Coronary artery (tissue), 2 donors: ENCODE measurements at places on chromosomes 2 and 18.
A peak's percentile ranks its signal among the peaks of the same experiment; 100 is the strongest.

- no peak for DNase-seq
Measured at GRCh38 chr2:166487171-166487570, 6.9 kb downstream of the SCN7A start.

DNA sequence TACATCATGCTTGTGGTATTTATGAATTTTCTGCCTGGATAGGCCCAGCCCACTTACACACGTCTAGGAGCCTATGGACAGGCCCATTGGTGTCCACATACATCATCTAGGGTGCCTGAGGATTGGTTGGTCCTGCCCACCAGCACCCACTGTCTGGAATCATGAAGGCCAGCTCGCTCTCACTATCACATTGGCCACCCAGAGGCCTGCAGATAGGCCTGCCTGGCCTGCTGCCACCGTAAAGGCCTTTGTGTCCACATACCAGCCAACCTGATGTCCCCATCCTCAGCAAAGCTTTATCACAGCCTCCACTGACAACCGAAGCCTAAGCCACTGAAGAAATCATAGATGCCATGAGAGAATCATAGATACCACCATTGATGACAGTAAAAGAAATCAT is 40.2 kb downstream of the METTL21A start:
- no peak for DNase-seq

GRCh38 chr2:46332686-46333281 is 35.6 kb downstream of the EPAS1 start:
- peak; percentile 78 for DNase-seq

- DNase-seq, result no peak
Measured at GRCh38 chr2:237074211-237074993, 11.3 kb upstream of the COPS8 start.

DNA sequence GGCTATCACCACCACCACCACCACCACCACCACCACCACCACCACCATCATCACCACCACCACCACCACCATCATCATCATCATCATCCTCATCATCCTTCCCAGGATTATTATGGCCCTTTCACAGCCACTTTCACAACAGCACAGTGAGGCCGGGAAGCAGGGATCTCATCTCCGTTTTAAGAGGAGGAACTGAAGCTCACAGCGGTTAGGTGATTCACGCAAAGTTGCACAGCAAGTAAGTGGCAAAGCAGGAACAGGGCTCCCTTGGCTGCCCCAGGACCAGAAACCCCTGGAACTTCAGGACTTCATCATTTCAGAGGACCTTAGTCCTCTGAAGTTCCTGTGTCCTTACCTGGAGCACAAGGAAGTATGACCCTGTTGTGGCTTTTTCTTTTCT is 26.8 kb downstream of the MRPL35 start:
- DNase-seq, result no peak

GRCh38 chr2:113230531-113230930 is 48.2 kb downstream of the PAX8 start:
- DNase-seq, result no peak

DNA sequence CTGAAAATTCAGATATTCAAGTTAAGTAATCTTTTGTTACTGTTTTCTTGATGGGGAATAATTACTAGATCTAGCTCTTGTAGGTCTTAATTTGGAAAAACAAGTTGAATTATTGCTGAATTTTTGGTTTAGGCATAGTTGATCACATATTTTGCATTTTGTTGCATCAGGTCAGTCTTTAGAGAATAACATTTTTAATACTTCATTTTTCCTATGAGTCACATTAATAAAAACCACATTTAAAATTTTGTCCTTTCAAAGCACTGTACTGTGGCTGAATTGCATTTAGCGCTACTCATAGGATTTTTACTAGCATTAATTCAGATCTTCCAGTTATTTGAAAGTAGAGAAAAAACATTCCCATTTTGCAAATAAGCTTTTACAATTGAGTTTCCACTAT is 23.2 kb downstream of the MAP4K4 start:
- DNase-seq, result no peak

GRCh38 chr2:2575181-2575577 is 244.1 kb upstream of the MYT1L start:
- no peak for DNase-seq

DNA sequence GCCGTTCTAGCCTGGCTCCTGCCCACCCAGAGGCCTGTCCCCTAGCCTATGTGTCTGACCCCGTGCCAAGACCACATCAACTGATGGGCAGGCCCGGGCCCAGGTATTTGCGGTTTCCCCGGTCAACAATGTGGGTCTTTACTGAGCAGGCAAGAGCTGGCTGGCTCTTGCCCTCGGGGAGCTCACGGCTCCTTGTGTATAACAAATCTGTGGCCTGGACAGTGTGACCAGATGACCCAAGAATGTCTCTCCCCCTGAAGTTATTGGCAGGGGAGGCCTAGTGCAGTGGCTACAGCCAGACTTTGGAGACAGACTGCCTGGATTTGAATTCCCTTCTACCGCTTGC is 179.6 kb downstream of the KLHL29 start:
- DNase-seq, result no peak

DNA sequence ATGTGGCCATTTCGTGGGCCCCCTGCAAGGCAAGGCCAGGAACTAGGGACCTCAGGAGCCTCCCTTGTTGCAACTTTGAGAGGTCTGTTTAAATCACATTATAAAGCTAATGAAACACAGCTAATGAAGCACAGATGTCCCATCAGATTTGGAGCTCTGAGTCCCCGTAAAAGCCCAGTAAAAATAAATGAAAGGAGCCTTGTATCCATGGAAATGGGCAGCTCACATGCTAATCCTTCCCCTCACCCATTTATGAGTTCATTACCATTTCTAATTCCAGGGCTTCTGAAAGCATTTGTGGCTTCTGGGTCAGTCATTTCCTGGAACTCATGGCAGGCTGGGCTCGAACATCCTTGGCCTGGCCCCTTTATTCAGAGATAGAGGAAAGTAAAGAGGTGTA is 274.8 kb downstream of the SS18 start:
- no peak for DNase-seq

- no peak for DNase-seq
Measured at GRCh38 chr18:45342166-45342565, 273.1 kb upstream of the SLC14A2 start.

- DNase-seq, result no peak
Measured at GRCh38 chr18:3074087-3074486, 61.1 kb upstream of the LPIN2 start.

DNA sequence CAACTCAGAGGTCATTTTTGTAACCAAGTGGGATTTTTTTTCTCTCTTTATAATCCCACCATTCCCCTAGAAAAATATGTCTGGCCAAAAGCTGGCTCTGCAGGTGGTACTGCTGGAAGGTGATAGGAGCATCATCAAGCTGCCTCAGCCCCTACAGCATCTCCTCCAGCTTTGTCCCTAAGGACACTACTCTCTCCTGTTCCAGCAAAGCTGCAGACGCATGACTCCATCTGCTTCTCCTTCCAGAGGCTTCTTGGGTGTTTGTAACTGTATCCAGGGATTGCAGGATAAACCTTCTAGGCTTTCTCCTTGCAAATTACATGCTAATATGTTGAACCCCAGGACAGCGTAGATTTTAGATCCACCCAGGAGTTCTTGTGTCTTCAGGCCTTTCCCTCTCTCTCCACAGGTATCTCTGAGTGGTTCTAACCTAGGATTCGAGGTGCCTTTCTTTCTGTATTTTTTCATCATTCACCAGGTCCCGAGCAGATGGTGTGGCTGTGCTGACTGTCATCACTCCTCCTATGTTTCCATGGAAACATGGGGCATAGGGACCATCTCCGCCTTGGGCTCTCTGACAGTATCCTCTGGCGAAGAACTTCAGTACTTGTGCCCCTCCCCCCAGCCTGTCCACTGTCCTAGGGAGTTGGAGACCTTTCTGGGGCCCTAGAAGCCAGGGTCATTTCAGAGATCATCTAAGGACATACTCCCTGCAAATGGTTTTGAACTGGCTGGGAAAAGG is 34.3 kb downstream of the AFF3 start:
- no peak for DNase-seq

- DNase-seq, result no peak
Measured at GRCh38 chr2:211033765-211034164, 477.4 kb downstream of the CPS1 start.

DNA sequence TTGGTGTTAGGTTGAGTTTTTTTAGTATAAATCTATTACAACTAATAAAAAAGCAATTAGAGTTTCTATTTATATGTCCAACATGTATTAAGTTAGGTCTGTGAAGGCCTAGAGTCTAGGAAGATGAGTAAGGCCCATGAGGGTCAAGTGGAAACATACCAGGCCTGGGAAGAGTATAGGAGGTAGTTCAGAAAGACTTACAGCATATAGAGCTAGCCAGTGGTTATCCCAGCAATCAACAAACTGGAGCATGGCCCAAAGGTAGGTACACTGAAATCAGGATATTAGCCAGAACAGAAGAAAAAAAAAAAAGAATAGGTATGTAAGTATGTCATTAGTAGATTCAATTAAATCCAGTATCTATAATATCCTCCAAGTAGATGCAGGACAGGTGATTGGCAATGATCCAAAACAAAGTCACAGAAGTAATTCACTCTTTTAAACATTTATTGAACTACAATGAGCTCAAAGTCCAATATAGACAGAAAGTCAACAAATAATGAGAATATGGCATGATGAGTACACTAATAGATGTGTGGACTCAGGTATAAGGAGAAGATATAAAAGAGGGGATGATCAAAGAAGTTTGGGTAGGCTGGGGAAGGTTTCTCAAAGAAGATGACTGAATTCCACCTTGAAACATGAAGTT is 70.3 kb downstream of the IKZF2 start:
- no peak for DNase-seq

DNA sequence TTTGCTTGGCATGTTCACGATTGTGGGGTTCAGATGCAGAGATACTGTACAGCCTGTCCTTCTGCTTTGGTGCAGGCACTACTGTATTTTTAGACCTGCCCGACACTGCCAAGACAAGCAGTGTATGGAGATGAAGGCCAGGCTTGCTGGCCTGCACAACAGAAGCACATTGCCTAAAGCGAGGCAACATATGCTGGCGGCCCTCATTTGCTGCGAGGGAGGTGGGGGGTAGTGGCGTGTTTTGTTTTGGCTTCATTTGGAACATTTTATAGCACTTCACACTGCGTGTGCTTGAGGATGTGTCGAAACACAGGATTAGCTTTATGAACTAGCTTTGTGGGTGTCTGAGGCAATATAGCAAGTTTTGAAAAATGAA is 27.0 kb downstream of the TMEM182 start:
- no peak for DNase-seq

DNA sequence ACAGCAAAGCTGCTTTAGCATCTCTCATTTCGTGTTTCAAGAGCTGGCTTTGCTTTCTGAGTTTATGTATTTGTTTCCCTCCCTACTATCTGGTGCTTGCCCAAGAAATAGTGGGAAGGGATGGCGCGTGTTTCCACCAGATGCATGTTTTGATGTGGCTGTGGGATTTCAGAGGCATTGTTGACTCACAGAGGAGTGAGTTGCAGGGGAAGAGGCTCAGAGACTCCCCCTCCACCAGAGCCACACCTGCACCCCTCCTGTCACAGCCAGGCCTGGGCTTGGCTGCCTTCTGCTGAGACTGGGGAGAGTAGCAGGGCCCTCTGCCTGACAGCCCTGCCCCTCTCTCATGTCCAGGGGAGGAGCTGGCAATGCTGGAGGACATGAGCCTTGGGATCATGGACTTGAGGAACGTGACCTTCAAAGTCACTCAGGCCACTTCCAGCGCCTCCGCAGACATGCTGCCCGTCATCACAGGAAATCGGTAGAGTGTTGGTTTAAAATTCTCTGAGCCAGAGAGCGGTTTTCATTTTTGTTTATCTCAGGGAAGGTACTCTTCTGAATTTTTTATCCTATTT is 42.9 kb downstream of the COA5 start:
- DNase-seq, result no peak

- no peak for DNase-seq
Measured at GRCh38 chr18:3086871-3087270, 73.9 kb upstream of the LPIN2 start.

GRCh38 chr2:206085742-206086445 is at the start of gene INO80D:
Gene INO80D (minus strand): TSS chr2:206086174. CDS start chr2:206063016, 23,158 bp downstream.
- peak; percentile 85 for DNase-seq

DNA sequence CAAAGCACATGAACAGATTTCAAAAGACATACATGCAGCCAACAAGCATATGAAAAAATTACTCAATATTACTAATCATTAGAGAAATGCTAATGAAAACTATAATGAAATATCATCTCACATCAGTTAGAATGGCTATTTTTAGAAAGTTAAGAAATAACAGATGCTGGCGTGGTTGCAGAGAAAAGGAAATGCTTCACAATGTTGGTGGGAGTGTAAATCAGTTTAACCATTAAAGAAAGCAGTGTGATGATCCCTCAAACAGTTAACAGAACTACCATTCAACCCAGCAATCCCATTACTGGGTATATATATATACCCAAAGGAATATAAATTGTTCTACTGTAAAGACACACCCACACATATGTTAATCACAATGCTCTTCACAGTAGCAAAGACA is 117.7 kb upstream of the SETBP1 start:
- DNase-seq, result no peak

DNA sequence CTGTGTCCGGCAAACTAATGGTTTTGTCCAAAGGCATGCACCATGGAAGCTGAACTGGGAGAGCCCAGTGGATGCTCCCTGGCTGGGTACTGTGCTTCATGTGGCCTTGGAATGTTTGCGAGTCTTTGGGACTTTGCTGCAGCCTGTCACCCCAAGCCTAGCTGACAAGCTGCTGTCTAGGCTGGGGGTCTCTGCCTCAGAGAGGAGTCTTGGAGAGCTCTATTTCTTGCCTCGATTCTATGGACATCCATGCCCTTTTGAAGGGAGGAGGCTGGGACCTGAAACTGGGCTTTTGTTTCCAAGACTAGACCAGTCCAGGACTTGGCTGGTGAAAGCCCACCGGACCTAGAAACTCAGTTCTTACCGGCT is 1.7 kb downstream of the MARS2 start:
- DNase-seq, result no peak

DNA sequence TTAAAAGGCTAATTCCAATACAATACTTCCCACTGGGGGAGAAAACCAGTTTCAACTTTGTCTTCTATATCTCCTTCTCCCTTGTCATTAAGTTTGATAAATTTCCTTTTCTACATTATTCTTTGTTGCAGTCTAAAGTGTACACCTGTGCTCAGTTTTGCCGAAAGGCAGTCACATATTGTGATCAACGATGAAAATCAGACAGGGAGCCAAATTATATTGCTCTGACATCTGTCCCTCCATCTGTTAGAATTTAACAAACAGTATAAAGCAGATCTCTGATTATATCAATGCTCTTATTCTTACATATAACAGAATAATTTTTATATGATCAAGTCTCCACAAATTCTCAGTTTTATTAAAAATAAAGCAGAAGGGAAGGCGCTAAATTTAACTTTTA is 496.7 kb downstream of the NRXN1 start:
- no peak for DNase-seq
